Kidney glomerular epithelial cell (primary cell): ENCODE measurements at places on chromosomes 13 and 19.

- no peak for DNase-seq
Measured at GRCh38 chr13:51035469-51035868, 75.6 kb downstream of the C13orf42 start.

DNA sequence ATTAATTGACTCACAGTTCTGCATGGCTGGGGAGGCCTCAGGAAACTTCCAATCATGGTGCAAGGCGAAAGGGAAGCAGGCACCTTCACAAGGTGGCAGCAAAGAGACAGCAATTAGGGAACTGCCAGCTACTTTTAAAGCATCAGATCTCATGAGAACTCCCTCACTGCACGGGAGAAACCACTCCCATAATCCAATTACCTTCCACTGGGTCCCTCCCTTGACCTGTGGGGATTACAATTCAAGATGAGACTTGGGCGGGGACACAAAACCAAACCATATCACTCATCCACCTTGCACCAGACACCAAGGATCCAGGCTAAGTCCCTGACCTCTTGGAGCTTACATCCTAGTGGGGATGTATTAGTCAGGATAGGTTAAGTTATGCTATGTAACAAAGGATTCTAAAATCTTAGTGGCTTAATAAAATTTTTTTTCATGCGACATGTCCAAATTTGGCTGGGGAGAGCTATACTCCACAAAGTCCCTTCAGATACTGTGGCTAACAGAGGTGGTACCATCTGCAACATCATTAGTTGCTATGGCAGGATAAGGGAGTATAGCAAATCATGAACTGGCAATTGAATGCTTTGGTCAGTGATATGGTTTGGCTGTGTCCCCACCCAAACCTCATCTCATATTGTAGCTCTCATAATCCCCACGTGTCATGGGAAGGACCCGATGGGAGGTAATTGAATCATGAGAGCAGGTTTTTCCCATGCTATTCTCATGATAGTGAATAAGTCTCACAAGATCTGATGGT lies 8.3 kb upstream of the FAM187B start:
- no peak for DNase-seq

DNA sequence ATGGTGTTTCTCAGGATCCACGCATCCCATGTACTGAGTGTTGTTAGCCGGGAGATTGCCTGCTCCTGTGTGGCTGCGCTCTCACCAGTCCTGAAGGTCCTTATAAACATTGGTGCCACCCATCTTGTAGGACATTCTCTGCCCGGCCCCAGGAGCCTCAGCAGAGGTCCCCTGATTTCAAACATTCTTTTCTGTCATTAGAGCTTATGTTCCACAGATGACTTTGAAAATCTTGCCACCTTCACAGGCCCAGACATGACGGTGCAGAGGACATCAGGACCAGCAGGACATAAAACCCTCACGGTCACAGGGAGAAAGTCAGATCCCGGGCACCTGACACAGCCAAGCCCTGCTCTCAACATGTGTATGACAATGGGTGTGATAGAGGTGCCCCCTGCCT lies 33.2 kb upstream of the PEPD start:
- DNase-seq = no peak

DNA sequence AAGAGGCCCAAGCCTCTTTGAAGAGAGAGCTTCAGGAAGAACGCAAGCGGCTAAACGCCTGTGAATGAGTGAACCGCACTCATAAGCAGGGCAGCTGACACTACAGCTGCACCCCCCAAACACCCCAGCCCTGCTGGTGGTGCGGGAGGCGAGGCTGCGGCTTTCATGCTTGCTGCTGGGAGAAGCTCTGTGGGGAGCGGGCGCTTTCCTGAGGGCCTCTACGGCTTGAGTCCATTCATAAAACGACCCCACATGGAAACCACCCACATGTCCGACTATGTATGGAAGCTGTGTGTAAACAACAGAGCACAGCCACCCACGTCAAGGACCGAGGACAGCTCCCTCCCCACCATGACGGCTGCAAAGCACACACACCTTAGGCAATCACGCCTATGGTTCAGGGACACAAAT lies 5.5 kb downstream of the AP3D1 start:
- no peak for DNase-seq

DNA sequence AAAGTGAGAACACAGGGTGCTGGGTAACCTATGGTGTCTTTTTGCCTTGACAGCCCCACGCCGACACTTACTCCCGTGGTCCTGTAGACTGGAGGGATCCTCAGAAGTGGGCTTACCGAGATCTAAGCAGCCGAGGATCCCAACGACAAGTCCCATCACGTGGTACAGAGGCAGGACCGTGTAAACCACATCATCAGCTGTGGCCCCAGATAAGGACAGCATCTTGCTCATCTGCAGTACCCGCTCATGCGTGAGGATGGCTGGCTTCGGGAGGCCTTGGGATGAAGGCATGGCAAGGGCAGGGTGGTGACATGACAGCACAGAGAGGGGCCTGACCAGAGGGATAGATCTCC lies 2.1 kb downstream of the SLC27A5 start:
- no peak for DNase-seq

GRCh38 chr13:84739021-84739420 lies 856.7 kb upstream of the SLITRK1 start:
- DNase-seq = no peak

- DNase-seq = no peak
Measured at GRCh38 chr19:45340232-45340898, at the start of gene KLC3. Gene KLC3 (plus strand): TSS chr19:45340750. CDS start chr19:45345542, 4,792 bp downstream.

DNA sequence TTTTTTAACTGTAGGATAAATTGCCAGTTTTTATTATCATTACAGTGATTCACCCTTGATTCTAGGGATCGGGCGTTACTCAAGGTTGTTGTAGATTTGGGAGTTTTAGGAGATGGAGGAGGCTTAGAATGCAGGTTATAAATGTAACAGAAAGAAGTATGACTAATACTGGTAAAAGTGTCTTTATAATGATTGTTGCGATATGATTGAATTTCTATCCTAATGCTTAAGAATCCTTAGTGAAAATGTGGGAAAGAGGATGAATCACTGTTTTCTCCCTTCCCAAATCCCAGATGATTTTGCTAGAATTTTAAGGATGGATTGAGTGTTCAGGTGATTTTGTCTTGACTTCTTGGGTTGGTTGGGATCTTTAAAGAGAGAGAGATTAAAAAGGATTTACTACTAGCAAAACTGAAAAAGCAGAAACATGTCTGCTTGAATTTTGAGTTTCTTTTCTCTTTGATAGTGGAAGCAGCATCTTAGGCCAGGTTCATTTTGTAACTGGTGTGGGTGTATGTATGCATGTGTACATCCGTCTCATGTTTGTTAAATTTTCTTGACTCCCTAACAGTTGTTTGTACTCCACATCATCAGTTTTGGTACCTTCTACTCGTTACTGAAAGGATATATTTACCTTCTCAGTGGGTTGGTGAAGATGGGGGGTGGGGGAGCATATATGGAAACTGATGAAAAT lies 25.9 kb downstream of the ARHGAP35 start:
- DNase-seq = no peak

DNA sequence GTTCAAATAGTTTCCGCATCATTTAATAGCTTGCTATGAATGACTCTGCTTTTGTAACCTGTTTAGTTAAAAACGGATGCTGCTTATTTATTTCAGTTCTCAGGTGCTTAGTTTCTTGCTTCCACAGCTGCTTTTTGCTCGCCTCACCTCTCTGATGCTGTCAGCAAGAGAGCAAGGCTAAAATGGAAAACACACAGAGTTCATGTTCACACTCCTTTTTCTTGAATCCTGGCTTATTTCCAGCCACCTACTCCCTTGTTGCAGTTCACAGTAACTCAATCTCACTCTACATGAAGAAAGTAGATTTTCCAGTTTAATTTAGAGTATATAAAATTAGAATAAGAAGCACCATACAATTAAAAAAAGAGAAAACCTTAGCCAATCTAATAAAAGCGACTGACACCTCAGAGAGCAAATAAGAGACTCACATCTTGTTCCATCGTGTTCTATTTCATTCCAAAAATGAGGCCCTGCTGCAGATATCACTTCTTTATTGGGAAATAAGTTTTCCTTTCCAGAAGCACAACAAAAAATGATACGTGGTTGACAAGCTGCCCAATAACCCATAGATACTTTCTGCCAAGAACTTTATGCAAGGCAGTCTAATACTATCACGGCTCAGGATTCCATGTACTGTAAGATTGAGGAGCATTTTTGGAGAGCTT lies 326.1 kb upstream of the SLITRK1 start:
- no peak for DNase-seq

DNA sequence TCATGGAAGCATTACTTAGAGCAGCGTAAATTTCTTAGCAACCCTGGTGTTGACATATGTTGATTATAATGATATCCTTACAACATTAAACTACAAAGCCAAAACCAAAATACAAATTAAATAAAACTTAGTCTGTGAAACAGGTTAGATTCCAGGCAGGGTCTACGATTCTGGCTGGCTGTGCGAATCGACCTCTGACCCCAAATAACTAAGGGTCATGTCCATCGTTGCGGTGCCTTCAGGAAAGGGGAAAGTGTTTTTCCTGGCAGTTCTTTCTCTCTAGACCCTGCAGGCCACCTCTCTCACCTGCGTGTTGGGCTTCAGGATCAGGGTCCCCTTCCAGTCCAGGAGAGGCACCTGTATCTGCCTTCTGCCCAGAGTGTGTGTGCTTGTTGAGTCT lies 66.2 kb downstream of the ATP11A start:
- DNase-seq = no peak

GRCh38 chr13:24520733-24521132 lies 8.2 kb upstream of the PARP4 start:
- DNase-seq = no peak

DNA sequence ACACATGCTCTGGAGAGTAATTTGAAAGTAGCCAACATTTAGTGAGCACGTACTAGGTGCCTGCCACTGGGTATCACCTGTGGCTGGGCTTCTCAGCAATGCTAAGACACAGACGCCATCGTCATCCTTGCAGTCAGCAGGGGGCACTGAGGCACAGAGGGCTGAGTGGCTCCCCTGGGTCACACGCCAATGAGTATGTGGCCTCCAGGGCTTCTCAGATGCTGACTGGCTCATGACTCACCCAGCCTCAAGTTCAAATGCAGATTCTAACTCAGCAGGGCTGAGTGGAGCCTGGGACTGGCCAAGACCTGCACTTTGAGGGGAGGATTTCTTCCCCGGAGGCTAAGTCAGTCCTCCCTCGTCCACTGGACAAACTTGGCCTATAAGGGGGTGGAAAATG lies 115.1 kb upstream of the CACNA1A start:
- peak; percentile 94 for DNase-seq

DNA sequence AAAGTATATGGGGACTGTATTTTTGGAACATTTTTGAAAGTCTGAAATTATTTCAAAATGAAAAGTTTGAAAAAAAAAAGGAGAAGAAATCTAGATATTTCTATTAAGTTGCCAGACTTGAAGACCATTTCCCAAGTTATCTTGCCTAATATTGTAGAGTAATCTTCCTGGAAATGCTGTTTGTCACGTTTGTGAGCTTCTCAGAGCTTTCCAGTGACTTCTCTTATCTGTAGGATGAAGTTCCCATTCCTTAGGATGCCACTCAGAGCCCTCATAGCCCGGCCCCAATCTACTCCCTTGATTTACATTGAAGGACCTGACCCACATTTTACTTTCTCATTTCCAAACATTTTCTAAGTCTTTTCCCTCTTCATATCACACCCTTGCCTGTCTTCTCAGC lies 23.6 kb downstream of the CEACAM8 start:
- DNase-seq = no peak

GRCh38 chr13:110444226-110444653 lies 117.3 kb downstream of the RAB20 start:
- DNase-seq = no peak

DNA sequence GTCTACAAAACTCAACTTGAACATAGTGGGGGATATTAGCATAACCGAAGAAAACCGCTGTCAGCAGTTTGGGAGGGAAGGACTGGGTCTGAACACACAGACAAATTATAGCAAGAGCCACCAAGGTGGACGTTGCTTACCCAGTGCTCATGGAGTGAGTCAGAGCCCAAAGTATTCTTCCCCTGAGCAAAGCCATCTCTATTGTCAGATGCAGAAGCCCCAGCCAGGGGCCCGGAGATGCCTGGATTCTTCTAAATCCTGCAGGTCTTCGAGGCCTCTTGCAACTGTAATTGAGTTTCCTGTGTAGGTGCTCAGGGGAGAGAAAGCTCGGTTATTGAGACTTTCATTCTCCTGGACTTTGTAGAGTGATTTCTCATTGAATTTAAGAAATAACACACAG lies 384.5 kb downstream of the IRS2 start:
- DNase-seq = no peak

GRCh38 chr13:99086267-99087097 lies 108.6 kb upstream of the DOCK9 start:
- DNase-seq = peak; percentile 11

- DNase-seq = no peak
Measured at GRCh38 chr13:46648166-46648607, 95.2 kb downstream of the LRCH1 start.

DNA sequence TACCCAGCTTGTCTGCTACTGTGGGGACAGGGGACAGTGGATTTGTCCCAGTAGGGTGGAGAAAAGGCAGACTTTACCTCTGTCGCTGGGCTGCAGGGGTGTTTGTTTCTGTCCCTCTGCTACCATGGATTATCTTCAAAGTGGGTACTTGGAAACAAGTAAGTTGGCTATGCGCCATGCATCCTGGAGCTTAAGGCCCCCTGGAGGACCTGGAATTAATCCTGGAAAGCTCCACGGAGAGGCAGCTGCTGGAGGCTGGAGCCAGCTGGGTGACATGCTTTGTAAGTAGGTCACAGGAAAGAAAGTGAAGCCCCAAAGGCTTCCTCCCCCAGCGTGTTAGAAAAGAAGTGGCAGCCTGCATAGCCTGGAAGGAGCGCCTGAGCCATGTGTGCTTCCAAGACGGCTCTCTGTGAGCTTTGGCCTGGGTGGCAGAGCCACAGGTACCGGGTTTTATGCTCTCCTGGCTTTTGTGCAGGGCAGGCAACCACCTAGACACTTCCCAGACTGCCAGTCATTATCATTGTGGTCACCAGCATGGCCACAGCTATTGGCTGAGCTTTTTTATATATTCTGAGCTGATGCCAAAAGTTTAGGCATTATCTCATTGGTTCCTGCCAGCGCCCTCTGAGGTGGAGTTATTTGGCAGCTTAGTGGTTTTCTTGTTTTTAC lies 9.5 kb downstream of the B3GLCT start:
- DNase-seq = no peak

GRCh38 chr19:35398570-35398969 lies 27.7 kb downstream of the GPR42 start:
- DNase-seq = no peak

GRCh38 chr19:49780861-49781260 lies 14.1 kb downstream of the AP2A1 start:
- DNase-seq = no peak

- DNase-seq = peak; percentile 81
Measured at GRCh38 chr19:31586282-31586681, 237.0 kb upstream of the TSHZ3 start.

- DNase-seq = no peak
Measured at GRCh38 chr13:41452462-41452861, 4.9 kb upstream of the RGCC start.

DNA sequence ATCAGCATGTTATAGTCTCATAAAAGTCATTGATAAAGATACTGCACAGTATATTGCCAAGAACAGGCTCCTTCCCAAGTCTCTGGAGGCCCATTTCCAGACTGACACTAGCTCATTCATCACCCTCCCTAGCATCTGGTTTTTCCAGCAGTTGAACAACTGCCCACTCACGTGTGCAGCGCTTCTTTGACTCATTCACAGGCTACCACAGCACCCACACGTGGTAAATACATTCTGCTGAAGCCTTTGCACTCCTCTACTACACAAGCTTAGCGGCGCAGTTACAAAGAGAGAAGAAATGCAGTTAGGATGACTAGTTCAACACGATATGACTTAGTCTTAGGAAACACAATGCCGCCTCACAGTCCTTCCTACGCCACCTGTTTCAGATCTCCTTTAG lies 87.7 kb downstream of the DOCK9 start:
- DNase-seq = peak; percentile 33
